Activated CD4-positive, CD25-positive, alpha-beta regulatory T cell (primary cell): ENCODE measurements at places on chromosomes 13 and 19.

- no peak for DNase-seq
Observed at GRCh38 chr13:36057041-36057440, 74.1 kb downstream of the DCLK1 start.

DNA sequence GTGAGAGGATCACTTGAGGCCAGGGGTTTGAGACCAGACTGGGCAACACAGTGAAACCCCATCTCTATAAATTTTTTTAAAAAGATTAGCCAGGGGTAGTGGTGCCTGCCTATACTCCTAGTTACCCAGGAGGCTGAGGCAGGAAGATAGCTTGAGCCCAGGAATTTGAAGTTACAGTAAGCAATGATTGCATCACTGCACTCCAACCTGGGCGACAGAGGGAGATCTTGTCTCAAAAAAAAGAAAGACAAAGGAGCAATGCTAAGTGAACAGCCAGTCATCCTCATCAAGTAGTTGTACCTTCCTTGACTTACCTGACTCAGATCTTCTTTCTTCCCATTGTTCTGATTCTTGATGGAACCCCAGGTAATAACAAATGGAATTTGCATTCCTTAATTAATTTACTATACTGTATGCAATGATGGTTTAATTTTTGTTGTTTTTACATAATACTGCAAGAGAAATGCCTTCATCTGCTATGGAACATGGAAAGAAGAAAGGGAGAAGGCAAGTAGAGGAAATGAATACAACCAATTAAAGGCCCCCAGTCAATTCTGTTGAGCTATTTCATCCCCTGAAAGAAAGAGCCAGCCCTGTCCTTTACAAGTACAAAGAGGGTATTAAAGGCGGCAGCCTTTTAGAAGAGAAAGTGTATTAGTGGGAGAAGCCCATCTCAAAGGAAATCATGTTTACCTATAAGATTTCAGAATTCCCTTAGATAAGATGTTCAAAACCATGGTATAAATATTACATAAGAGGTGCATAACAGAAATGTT is 316.7 kb downstream of the DIAPH3 start:
- no peak for DNase-seq

- no peak for DNase-seq
Observed at GRCh38 chr19:46885411-46885810, 24.6 kb downstream of the ARHGAP35 start.

- no peak for DNase-seq
Observed at GRCh38 chr13:99278200-99278599, 20.0 kb upstream of the GPR18 start.

DNA sequence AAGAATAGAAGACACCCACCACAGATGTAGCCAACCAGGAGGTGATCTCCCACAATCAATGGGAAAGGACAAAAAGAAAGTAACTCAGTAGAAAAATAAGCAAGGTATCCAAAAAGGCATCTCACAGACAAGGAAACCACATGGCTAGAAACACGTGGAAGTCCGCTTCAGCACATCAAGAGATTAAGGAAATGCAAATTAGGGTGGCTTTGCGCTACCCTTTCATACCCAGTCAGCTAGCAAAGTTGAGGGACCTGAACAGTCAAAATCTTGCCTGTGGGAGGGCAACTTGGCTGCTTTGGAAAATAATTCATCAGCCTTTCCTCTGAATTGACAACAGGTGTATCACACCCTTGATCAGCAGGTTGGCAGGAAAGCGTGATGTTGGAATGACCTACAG is 11.6 kb upstream of the UQCR11 start:
- DNase-seq: no peak

DNA sequence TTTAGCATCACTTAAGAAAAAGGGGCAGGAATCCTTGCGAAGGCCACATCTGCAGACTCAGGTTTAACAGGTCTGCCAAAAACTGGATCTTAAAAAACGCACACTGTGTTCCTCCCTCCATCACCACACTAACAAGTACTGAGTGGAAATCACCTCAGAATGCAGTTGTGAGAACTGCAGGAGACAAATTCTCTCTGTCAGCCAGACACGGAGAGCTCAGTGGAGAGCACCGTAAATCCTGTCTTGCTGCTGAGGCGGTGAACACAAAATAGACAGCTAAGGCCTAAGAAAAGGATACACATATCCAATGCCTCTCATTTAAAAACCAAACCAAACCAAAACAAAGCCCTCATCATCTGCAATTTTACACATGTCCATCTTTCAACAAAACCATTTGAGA is 1287.6 kb downstream of the EFNB2 start:
- no peak for DNase-seq

- no peak for DNase-seq
Observed at GRCh38 chr13:101474419-101474957, 22.0 kb downstream of the ITGBL1 start.

GRCh38 chr13:101915755-101916107 is 463.3 kb downstream of the ITGBL1 start:
- no peak for DNase-seq

- no peak for DNase-seq
Observed at GRCh38 chr19:44303976-44304568, 753 bp downstream of the ZNF235 start.

DNA sequence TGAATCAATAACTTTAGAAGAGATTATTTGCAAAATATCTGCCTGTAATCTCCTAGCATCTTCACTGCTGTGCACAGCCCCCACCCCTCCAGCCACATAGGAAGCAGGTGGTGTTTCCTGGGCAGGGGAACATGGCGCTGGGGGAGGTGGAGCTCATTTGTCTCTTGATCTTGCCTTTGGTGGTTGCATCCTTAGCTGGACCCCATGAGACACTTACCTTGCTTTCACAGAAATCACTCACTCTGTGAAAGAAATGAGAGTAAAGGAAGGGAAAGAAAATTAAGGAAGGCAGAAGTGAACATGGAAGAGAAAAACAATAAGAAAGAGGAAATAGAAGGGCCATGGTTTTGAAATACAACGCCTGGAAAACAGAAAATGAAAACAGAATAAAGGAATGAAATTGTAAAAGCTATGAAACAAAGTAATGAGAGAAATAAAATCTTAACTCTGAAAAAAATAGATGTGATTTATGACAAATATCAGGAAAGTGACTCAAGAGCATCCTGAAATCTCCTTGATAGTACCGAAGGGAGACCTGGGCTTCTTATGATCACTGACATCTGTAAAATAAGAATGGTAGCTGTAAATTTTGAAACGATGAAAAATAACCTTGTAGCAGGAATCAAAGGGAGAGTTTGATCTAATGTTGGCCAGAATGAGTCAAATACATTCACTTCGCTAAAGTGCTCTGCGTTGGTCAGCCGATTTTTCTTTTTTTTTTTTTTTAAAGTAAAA is 17.2 kb upstream of the RNASEH2B start:
- no peak for DNase-seq

DNA sequence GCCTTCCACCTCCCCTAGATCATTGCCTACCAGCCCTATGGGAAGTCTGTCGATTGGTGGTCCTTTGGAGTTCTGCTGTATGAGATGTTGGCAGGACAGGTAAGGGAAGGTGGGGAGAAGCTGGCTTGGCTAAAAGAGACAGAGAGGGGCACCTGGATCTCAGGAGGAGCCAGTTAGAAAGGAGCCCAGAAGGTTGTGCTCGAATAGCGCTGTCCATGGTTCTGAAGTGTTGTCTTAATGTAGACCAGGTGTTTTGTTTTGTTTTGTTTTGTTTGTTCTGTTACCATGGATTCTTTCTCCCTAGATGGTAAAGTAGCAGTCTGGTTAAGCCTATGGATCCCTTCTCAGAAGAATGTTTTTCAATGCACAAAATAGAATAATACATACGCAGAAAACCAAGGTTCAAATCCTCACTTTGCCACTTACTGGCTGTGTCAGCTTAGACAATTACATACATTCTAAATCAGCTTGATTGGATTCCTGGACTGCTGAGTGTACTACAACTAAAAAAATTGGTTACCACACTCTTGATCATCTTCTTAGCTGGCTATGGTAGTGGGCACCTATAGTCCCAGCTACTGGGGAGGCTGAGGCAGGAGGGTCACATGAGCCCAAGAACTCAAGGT is 5.9 kb upstream of the CACNG7 start:
- no peak for DNase-seq

GRCh38 chr13:46211116-46211482 is 629 bp upstream of the LRRC63 start:
- no peak for DNase-seq

DNA sequence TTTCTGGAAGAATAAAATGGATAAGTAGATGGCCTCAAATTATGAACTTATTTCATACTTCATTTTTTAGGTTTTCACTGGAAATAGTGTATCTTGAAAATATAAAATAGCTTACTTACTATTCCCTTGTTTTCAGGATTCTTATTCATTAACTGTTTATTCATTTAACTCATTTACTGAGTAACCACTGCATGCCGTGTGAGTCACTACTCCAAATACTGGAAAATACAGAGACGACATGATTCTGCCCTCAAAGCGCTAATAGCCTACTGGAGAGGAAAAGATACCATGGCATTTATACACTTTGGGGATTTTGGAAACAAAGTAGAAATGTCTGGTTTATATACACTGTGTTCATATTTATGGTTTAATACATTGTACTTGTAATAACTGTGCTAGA is 270.9 kb downstream of the DACH1 start:
- DNase-seq: no peak

DNA sequence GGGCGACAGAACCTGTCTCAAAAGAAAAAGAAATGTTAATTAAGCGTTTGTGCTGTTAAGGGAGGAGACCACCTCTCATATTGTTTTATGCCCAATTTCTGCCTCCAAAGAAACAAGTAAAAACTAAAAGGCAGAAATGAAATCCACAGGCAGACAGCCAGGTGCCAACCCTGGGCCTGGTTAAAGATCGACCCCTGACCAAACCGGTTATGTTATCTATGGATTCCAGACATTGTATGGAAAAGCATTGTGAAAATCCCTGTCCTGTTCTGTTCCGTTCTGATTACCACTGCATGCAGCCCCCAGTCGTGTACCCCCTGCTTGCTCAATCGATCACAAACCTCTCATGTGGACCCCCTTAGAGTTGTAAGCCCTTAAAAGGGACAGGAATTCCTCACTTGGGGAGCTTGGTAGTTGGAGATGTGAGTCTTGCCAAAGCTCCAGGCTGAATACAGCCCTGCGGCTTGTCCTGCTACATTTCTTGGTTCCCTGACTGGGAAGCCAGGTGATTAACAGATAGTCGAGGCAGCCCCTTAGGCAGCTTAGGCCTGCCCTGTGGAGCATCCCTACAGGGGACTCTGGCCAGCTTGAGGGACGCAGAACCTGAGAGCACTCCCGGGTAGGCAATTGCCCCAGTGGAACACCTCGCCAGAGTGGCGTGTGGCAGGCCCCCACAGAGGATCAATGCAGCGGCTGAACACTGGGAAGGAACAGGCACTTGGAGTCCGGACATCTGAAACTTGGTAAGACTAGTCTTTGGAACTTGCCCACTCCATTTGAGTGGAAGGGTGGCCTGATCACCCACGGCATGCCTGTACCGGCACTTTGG is 748 bp upstream of the ZNF552 start:
- no peak for DNase-seq

GRCh38 chr13:110305001-110305400 is 2.0 kb downstream of the COL4A1 start:
- no peak for DNase-seq

- no peak for DNase-seq
Observed at GRCh38 chr19:45999653-46000121, 4.4 kb downstream of the CCDC61 start.

GRCh38 chr13:46687810-46688209 is 109.2 kb downstream of the ESD start:
- no peak for DNase-seq

DNA sequence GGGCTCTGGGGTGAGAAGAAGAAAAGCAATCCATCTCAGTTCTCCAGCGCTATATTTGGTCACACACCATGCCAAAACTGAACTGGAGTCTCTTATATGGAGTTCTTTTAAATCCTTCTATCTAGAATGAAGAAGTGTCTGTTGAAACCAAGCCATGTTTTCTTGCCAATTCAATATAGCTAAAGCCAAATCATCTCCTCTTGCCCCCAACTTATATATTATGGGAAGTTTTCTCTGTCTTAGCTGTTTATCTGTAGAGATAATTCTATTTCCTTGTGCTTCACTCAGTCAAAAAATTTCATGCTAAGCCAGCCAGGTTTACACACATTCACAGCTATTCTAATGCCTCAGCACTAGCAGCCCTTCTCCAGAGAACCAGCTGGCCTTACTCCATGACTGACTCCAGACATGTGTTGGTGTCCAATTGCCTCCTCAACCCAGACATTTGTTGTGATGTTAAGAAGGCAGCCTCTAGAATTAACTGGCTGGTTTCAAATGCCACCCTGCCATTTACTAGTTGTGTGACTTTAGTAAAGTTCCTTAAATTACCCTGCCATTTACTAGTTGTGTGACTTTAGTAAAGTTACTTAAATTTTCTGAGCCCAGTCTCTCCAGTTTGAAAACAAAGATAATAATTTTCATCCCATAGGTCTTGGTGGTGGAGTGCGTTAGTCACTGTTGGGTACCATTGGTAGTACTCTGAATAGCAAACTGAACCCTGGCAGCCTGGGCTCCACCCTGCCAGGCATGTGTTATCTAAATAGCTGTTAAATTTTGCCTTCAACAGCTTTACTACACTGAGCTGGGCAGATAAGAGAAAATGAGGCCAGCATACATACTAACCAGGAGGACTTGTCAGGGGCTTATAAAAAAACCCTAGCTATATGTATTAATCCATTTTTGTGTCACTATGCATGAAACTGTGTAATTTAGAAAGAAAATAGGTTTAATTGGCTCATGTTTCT is 525.1 kb downstream of the LMO7 start:
- no peak for DNase-seq
